ENCODE measurements at places on chromosomes 6 and 20.

DNA sequence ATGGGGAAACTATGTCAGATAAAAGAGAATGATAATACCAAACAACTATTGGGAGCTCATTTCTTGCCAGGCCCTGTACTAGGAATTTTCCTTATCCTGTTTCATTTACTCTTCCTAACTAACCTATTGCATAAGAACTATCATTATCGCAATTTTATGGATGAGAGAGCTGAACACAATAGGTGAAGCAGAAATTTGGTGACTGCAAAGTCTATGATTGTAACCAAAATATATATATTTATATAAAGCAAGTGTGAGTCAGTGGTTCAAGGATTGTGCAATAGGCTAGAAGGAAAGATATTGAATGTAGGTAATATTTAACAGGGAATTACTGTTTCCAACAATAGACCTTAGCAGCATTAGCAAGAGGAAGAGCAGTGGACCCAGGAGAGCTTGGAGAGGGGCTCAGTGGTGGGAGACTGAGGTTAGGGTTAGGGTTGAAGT is 181.1 kb upstream of the TENT5A start:
- H3K4me3 ChIP-seq: no peak overlapping the region
- no peaks in the 10 kb centered on the region for H3K4me1 ChIP-seq
- no peak overlapping the region for H3K27ac ChIP-seq
- H3K36me3 ChIP-seq: no peaks in the 10 kb centered on the region
- no peaks in the 10 kb centered on the region for H3K27me3 ChIP-seq
- DNase-seq: no peak

GRCh38 chr20:59403962-59404314 is 103.5 kb downstream of the EDN3 start:
- H3K27ac ChIP-seq: no peak overlapping the region
- H3K27me3 ChIP-seq: peaks cover 3% of the 10 kb centered on the region
- H3K4me1 ChIP-seq: no peaks in the 10 kb centered on the region
- no peaks in the 10 kb centered on the region for H3K36me3 ChIP-seq
- no peak for DNase-seq

DNA sequence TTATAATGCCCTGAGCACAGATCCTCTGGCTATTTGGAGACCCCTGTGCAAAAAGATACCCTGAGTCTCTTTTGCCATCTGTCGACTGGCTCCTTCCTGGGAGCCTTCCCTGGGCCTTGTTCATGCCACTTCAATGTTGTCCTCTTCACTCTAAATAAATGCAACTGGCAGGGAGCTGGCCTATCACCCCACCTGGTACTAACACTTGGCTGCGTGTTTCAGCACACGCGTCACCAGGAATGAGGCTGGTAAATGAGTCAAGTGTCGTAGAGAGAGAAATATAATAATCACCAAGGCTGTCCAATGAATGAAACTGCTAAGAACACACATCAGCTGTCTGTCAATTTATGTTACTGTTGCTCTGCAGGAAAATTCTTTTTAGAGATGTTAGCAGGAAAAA is 374.6 kb upstream of the JARID2 start:
- no peaks in the 10 kb centered on the region for H3K36me3 ChIP-seq
- H3K4me1 ChIP-seq: no peaks in the 10 kb centered on the region
- no peak for DNase-seq
- H3K27me3 ChIP-seq: no peaks in the 10 kb centered on the region
- no peak overlapping the region for H3K27ac ChIP-seq

- no peak overlapping the region for H3K4me3 ChIP-seq
- no peaks in the 10 kb centered on the region for H3K27me3 ChIP-seq
- no peak for DNase-seq
- H3K36me3 ChIP-seq: no peaks in the 10 kb centered on the region
These were observed 385.3 kb downstream of the EPM2A start for GRCh38 chr6:145349950-145350510.

GRCh38 chr6:33116841-33117711 is 41.3 kb downstream of the HLA-DPB1 start:
- peak overlapping the region; percentile 55 for H3K4me3 ChIP-seq
- H3K4me1 ChIP-seq: no peaks in the 10 kb centered on the region
- no peaks in the 10 kb centered on the region for H3K27me3 ChIP-seq
- no peaks in the 10 kb centered on the region for H3K36me3 ChIP-seq

DNA sequence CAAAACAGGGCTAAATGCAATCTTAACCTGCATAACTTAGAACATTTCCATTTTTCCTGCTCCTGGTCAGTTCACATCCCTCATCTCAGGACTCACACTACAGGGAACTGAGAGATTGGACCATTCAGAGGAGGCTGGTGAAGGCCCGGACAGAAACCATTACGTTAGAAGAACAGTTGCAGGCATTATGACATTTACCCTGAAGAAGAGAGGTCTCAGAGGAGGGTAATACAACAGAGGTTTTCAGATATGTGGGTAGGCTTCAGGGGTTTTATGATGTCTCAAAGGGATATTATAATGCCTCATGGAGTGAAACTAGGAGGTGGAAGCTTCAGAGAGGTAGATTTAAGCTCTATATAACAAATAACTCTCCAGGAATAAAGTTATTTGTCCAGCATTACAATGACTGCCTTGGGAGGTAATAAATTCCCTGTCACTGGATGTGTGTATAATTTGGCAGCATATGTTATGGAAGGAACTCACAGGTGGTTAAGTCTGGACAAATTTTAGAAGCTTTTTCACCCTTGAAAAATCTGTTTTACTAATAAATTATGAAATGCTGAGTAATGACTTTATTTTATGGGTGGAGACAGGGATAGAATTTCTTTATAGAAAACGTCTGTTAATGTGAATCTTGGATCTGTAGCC is 36.7 kb upstream of the RIPOR2 start:
- no peak for DNase-seq
- H3K4me1 ChIP-seq: no peaks in the 10 kb centered on the region
- H3K27me3 ChIP-seq: no peaks in the 10 kb centered on the region
- no peak overlapping the region for H3K4me3 ChIP-seq
- H3K36me3 ChIP-seq: no peaks in the 10 kb centered on the region
- H3K27ac ChIP-seq: no peak overlapping the region

DNA sequence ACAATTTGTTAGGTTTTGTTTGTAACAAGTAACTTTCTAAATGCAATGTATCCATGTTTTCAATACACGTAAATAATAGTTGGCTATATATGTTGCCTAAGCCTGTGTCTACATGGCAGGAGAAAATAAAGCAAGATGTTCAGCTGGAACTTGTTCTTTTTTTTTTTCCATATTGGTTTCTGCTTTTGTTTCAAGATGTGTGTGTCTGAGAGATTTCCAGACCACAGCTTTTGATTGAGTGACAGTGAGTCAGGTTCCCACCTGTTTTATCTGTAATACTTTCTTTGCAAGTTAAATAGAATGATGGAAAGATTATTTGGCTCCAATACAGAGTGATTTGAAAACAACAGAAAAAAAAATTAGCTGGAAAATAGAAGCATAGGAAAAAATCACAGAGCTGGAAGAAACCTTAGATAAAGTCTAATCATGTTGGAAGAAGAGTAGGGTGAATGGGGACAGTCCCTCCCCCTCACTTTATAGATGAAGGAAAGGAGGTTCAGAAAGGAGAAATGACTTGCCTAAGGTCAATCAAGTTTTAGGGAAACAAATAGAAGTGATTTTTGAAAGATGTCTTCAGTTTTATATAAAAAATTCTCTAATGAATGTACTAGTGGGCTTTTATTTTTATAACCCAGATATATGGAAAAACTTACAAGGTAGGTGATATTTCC is 150.9 kb upstream of the STMND1 start:
- no peak overlapping the region for H3K4me3 ChIP-seq
- H3K36me3 ChIP-seq: no peaks in the 10 kb centered on the region
- no peak for DNase-seq
- peaks cover 13% of the 10 kb centered on the region for H3K4me1 ChIP-seq
- H3K27ac ChIP-seq: no peak overlapping the region
- H3K27me3 ChIP-seq: no peaks in the 10 kb centered on the region

DNA sequence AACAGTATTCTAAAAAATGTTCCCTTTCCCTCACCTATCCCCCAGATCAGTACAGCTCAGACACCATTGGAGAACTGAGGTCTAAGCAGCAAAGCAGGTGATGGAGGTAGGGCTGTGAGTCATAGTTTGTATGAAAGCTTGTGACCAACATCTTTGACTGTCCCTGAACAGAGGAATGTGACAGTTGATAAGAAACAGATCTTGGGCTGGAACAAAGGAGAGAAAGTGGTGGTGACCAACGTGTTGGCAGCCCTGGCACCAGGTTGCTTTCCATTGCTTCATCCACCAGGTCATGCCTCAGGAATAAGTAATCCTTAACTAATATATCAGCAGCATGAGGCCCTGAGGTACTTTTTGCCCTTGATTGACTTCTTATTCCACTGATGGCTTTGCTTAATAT is 19.9 kb upstream of the CRIP3 start:
- H3K4me1 ChIP-seq: no peaks in the 10 kb centered on the region
- no peak overlapping the region for H3K4me3 ChIP-seq
- DNase-seq: peak; percentile 75
- H3K27me3 ChIP-seq: no peaks in the 10 kb centered on the region

- no peak for DNase-seq
- H3K4me3 ChIP-seq: no peak overlapping the region
- peaks cover 7% of the 10 kb centered on the region for H3K4me1 ChIP-seq
- H3K27ac ChIP-seq: no peak overlapping the region
- no peaks in the 10 kb centered on the region for H3K27me3 ChIP-seq
- H3K36me3 ChIP-seq: no peaks in the 10 kb centered on the region
These were observed 136.6 kb downstream of the SYNDIG1 start for GRCh38 chr20:24605937-24606455.

GRCh38 chr6:12595161-12595811 is 121.3 kb upstream of the PHACTR1 start:
- no peak overlapping the region for H3K4me3 ChIP-seq
- H3K27ac ChIP-seq: no peak overlapping the region
- H3K27me3 ChIP-seq: no peaks in the 10 kb centered on the region
- no peaks in the 10 kb centered on the region for H3K36me3 ChIP-seq

DNA sequence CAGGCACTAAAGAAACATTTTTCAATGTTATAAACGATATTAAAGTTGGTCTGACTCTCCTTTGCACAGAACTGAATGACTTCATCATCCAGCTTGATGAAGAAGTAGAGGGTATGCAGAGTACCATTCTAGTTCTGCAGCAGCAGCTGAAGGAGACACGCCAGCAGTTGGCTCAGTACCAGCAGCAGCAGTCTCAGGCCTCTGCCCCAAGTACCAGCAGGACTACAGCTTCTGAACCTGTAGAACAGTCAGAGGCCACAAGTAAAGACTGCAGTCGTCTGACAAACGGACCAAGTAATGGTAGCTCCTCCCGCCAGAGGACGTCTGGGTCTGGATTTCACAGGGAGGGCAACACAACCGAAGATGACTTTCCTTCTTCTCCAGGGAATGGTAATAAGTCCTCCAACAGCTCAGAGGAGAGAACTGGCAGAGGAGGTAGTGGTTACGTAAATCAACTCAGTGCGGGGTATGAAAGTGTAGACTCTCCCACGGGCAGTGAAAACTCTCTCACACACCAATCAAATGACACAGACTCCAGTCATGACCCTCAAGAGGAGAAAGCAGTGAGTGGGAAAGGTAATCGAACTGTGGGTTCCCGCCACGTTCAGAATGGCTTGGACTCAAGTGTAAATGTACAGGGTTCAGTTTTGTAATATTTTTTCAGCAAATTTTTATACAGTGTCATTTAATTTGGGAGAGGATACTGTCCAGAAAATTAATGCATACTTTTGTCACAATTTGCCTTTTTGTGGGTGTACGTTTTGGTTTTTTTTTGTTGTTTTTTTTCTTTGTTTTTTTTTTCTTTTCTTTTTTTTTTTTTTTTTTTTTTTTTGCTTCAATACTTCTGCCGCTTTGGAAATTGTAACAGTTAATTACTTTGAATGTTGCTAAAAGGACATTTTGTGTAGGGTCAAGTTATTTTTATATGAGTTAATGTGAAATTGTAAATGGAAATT is 6.6 kb upstream of the ACAT2 start:
- no peak for DNase-seq
- H3K4me1 ChIP-seq: no peaks in the 10 kb centered on the region
- H3K4me3 ChIP-seq: no peak overlapping the region

DNA sequence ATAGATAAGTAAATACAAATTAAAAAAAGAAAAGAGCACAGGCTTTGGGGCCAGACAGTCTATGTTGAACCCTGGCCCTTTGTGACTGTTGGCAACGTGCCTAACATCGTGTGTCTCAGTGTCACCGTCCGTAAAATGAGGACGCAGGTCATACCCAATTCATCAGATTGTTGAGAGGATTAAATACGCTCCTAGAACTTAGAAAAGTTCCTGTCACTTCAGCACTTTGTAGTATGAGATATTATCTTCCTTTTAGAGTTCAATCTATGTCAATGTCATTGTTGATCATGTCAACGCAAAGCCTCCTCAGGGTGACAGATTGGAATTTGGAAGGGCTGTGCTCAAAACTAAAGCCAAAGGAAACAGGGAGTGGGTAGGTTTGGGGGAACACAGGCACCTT is 21.7 kb downstream of the SERPINB1 start:
- DNase-seq: no peak
- no peak overlapping the region for H3K4me3 ChIP-seq
- H3K27me3 ChIP-seq: no peaks in the 10 kb centered on the region
- H3K27ac ChIP-seq: no peak overlapping the region
- H3K4me1 ChIP-seq: no peaks in the 10 kb centered on the region
- H3K36me3 ChIP-seq: no peaks in the 10 kb centered on the region

- H3K27me3 ChIP-seq: no peaks in the 10 kb centered on the region
- no peak for DNase-seq
- no peak overlapping the region for H3K27ac ChIP-seq
- no peaks in the 10 kb centered on the region for H3K36me3 ChIP-seq
- no peaks in the 10 kb centered on the region for H3K4me1 ChIP-seq
- H3K4me3 ChIP-seq: no peak overlapping the region
These were observed 12.5 kb downstream of the TAAR2 start for GRCh38 chr6:132611616-132612015.

DNA sequence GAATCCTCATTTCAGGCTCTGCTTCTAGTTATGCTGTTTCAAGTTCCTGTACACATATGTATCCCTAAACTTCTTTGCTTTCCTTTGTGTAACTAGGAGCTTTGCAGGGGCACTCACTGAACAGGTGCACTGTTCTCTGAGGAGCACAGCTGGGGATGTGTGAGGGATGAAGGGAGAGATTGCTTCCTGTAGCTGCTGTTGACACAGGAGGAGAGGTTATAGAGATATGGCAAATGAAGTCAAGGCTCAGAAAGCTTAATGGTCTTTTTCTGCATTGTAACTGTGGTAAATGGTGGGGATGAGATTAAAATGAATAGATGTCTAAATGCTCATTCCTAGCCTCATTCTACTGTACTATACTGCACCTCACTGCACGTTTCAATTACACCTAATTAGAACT is 454.3 kb downstream of the BTBD3 start:
- DNase-seq: no peak
- H3K27me3 ChIP-seq: no peaks in the 10 kb centered on the region
- H3K36me3 ChIP-seq: no peaks in the 10 kb centered on the region
- H3K27ac ChIP-seq: no peak overlapping the region

GRCh38 chr6:150978624-150979023 is 113.1 kb downstream of the MTHFD1L start:
- H3K4me3 ChIP-seq: no peak overlapping the region
- no peaks in the 10 kb centered on the region for H3K27me3 ChIP-seq
- H3K36me3 ChIP-seq: peaks cover 1% of the 10 kb centered on the region
- no peak for DNase-seq
- H3K27ac ChIP-seq: no peak overlapping the region
- H3K4me1 ChIP-seq: no peaks in the 10 kb centered on the region

GRCh38 chr20:8152183-8152582 is 20.1 kb downstream of the PLCB1 start:
- H3K4me3 ChIP-seq: no peak overlapping the region
- H3K27me3 ChIP-seq: no peaks in the 10 kb centered on the region
- H3K27ac ChIP-seq: no peak overlapping the region

Data from mesendoderm (in vitro differentiated cells).